ENCODE measurements at places on chromosomes 3 and 15.
A peak's percentile ranks its signal among the peaks of the same experiment; 100 is the strongest.

- peak; percentile 30 for DNase-seq
Measured at GRCh38 chr3:56347219-56347871, 120.9 kb downstream of the ERC2 start.

- no peak for DNase-seq
Measured at GRCh38 chr3:71587958-71588357, 4.4 kb upstream of the FOXP1 start.

- no peak for DNase-seq
Measured at GRCh38 chr3:42569593-42570142, 12.1 kb downstream of the SEC22C start.

- no peak for DNase-seq
Measured at GRCh38 chr3:51777985-51778384, 1.1 kb downstream of the IQCF6 start.

DNA sequence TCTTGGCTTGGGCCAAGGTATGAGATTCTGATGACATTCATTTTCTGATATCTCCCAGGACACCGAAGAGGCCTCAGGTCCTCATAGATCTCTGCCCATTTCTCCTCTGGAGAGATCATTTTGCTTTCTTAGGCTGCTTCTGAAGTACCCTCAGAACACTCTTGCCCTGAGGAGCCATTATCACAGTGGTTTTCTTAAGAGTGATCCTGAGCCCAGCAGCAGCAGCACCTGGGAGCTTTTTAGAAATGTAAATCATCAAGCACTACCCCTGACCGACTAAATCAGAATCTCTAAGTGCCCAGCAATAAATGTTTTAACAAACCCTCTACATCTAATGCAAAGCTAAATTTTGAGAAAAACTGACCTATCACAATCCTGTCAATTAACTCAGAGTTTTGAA is 40.6 kb upstream of the SLC9A9 start:
- no peak for DNase-seq

GRCh38 chr3:134276086-134276485 is 25.4 kb upstream of the RYK start:
- no peak for DNase-seq

GRCh38 chr15:82018201-82018600 is 27.6 kb downstream of the MEX3B start:
- DNase-seq = no peak

GRCh38 chr15:70466895-70467529 is 296.3 kb downstream of the UACA start:
- DNase-seq = peak; percentile 36

- no peak for DNase-seq
Measured at GRCh38 chr3:139388821-139389551, 461 bp downstream of the COPB2 start.

DNA sequence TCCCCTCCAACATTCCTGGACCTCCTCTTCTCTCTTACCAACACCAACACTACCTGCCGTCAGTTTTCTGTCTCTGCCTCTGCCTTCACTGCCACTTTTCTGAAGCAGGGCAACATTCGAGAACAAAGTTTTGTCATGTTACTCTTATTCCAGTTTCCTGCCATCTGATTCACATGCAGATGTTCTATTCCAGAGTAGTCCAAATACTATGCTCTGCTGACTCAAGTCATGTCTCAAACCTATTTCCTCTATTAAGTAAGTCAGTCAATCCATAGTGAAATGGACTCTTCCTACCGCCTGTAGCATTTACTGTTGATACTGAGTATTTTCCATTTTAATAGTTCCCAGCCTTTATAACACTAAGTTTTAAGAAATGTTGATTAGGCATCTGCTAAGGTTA is 43.4 kb downstream of the ESYT3 start:
- no peak for DNase-seq

DNA sequence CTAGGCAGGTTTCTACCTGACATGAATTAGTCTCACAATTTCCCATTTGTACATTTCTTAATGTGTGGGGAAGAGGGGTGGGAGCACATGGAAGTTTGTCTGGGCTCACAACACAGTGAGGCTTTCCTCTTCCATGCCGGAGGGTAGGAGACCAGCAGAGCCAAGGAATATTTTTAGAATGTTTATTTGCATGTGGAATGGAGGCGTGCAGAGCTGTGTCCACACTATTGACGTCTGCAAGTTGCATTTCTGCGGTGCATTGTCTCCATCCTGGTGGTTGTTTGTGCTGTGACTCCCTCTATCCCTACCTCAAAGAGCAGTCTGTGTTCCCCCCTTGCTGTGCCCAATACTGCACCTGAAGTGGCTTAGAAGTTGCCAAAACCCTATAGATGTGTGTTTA is 103.1 kb upstream of the LRTM1 start:
- DNase-seq = no peak

- no peak for DNase-seq
Measured at GRCh38 chr3:58698246-58698645, 31.7 kb upstream of the FAM3D start.

- DNase-seq = no peak
Measured at GRCh38 chr3:5059782-5060181, 62.3 kb upstream of the ARL8B start.

- no peak for DNase-seq
Measured at GRCh38 chr3:140244893-140245292, 309.9 kb downstream of the CLSTN2 start.

- DNase-seq = no peak
Measured at GRCh38 chr3:161454615-161455014, 42.0 kb upstream of the OTOL1 start.

- no peak for DNase-seq
Measured at GRCh38 chr15:81859737-81860516, 185.9 kb downstream of the MEX3B start.

GRCh38 chr3:138119423-138119766 is 4.0 kb upstream of the DZIP1L start:
- DNase-seq = peak; percentile 17

DNA sequence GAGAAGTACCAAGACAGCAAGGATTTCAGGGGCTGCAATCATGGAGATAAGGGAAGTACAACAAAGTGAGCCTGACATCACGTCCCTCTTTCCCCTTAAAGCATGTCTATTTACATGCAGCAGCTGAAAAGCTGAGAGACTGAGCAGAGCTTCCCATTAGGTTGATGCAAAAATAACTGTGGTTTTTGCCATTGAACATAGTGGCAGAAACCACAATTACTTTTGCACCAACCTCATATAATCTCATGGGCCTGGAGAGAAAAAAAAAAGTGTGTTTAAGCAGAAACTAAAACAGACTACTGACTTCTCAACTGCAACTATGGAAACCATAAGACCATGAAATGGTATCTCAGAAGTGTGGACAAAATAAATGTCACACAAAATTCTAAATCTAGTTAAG is 48.3 kb downstream of the CCDC12 start:
- no peak for DNase-seq

DNA sequence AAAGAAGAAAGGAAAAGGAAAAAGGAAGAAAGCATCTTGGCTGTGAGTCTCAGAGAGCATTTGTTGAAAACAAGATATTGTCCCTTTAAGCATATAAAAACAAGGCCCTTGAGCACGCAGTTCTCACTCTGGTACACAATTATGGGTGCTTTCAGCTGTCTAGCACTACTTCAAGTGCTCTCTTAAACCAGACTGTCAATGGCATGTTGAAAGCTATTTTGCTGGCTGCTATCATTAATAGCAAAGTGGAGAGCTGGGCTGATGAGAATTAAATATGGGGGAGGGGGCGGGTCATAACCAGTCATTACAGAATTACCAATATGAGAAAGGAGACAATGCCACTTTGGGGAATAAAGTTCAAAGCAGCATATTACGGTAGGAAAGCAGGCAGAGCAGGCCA is 9.3 kb downstream of the TLE3 start:
- no peak for DNase-seq

DNA sequence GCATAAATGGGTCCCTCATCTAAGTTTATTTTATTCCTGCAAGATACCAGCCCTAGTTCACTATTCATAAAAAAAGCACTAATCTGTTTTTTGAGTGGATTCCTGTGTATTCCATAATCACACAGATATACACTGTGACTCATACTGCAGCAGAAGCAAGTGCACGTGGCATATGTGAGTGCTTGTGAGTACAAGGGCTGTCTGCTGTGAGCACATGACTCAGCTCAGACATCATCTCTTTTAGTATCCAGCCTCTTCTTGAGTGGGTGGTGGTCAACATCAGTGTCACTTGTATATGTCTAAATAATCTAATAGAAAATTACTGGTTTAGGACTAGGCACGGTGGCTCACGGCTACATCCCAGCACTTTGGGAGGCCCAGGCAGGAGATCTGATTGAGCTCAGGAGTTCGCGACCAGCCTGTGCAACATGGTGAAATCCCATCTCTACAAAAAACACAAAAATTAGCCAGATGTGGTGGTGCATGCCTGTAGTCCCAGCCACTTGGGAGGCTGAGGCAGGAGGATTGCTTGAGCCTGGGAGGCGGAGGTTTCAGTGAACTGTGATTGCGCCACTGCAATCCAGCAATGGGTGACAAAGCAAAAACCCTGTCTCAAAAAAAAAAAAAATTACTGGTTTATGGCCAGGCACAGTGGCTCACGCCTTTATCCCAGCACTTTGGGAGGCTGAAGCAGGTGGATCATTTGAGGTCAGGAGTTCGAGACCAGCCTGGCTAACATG is 49.8 kb downstream of the NIPA2 start:
- peak; percentile 84 for DNase-seq

DNA sequence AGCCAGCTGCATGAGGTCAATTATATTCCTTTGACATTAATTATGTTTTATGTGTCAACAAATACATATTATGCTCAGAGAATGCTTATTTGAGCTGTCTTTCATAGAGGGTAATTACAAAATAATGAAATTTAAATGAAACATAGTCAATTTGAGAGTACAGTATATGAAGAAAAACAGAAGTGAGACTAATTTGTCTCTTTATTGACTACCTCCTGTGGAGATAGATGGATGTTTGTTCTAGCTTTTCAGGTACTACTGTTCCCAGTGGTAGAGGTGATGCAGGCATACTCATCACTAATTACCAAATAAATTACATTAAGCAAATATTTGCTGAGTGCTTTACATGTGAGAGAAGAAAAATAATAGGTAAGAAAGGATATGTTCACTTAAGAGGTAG is 1129.6 kb downstream of the OTOL1 start:
- DNase-seq = no peak

GRCh38 chr15:94395640-94396039 is 164.3 kb downstream of the MCTP2 start:
- no peak for DNase-seq

DNA sequence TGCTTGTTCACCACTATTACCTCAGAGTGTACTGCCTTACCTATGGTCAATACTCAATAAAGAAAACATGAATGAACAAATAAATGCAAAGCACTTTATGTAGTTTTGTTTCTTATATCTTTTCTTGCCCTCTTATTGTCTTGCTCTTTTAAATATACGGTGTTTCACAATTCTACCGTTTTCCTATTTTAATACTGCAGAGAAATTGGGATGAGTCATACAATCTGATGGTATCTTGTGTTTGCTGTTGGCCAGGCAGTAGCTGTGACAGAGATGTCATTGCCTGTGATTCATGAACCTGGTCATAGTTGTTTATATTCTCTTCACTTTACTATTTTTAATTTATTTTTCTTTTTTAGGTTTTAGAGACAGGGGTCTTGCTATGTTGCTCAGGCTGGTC is 48.3 kb downstream of the SERP1 start:
- peak; percentile 26 for DNase-seq

GRCh38 chr3:118775021-118775420 is 259.6 kb downstream of the IGSF11 start:
- no peak for DNase-seq

GRCh38 chr3:102577082-102577789 is 142.4 kb downstream of the ZPLD1 start:
- DNase-seq = no peak

- no peak for DNase-seq
Measured at GRCh38 chr3:196003611-196004010, 78.3 kb downstream of the TFRC start.

GRCh38 chr3:32743934-32744333 is 58.9 kb downstream of the CNOT10 start:
- no peak for DNase-seq

DNA sequence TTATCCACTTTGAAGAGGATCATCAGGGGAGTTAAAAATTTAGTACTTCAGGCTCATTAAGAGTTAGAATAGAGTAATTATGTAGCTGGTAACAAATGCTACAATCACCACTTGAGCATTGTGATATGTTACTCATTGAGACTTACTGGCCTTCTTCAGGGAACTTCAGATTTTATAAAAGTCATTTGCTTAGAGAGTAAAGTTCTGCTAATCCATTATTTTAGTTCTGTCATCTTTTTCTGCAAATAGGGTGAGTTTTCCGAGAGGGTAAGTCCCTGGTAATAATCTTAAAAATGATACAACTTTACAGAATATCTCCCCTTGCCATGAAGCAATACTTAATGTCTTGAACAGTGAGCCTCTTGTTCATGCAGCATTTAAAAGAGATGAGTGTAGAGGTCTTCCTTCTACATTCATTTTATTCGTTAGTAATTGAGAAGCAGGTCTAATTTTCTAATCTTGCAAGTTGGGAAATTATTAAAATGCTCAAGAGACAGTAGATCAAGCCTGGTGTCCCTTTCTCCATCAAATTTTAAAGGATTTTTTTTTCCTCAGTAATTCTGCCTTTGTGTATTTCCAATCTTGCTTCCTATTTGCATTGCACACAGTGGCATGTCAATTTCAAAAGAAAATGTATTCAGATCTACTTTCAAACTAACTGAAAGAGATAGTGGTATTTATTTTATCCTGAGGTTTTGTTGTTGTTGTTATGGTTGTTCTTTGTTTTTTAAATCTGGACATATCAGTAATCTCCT is 52.6 kb downstream of the MBNL1 start:
- no peak for DNase-seq

- DNase-seq = no peak
Measured at GRCh38 chr15:96422125-96422524, 91.6 kb downstream of the NR2F2 start.

DNA sequence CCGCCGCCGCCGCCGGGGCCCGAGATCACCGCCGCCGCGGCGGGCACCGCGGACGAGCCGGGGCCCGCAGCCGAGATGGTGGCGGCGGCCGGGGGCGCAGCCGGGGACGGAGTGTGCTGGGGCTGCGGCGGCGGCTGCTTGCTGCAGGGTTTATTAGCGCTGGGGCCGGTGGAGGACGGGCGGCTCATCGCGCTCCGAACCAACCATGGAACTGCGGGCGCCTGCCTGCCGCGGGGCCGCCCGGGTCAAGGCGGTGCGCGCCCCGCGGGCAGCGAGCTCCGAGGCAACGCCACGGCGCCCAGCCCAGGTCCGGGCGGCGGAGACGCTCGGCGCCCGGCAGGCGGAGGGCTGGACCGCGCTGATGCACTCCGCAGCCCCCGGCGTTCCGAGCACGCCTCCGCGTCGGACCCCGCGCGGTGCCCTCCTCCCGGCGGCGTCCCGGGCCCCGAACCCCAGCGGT is 277 bp downstream of the SIAH2 start:
- no peak for DNase-seq

DNA sequence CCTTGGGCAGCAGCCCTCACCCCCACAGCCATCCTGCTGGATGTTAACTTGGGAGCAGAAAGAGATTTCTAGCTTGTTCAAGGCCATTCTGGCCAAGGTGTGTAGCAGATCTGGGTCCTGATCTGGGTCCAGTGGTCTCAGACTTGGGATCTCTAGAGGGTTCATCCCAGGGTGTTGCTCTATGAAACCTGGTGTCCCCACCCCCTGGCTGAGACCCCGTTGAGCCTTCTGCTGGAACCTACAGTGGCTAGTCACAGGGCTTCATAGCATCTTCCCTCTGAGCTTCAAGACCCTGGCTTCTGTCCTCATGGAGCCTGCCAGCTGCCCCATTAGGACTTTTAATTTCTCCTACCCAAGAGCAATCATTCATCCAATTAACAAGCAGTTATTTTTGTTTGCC is 64.3 kb downstream of the EPHB1 start:
- no peak for DNase-seq
